ENCODE measurements at places on chromosomes 12 and 14.

GRCh38 chr14:91674911-91675310 is 57.0 kb downstream of the CATSPERB start:
- DNase-seq, result no peak

DNA sequence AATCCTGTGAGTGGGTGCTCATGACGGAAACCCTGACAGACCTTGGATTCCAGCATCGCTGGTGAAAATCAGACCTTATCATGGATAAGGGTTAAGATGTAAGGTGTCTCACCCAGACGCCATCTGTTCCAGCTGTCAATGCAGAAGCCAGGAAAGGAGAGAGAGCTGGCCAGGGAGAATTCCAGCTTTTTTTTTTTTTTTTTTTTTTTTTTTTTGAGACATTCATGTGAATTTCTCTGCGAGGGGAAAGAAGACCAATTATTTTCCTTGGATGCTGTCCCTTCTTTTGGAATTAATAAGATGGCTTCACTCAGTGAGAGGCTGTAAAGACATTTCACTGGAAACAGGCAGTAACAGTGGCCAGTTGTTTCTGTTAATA is 1.8 kb downstream of the TRAF3 start:
- no peak for DNase-seq

GRCh38 chr12:23424685-23425084 is 524.8 kb downstream of the SOX5 start:
- no peak for DNase-seq

- no peak for DNase-seq
Observed at GRCh38 chr12:19542606-19543005, 103.3 kb downstream of the AEBP2 start.

GRCh38 chr14:75011356-75011994 is 8.8 kb downstream of the EIF2B2 start:
- DNase-seq, result no peak

DNA sequence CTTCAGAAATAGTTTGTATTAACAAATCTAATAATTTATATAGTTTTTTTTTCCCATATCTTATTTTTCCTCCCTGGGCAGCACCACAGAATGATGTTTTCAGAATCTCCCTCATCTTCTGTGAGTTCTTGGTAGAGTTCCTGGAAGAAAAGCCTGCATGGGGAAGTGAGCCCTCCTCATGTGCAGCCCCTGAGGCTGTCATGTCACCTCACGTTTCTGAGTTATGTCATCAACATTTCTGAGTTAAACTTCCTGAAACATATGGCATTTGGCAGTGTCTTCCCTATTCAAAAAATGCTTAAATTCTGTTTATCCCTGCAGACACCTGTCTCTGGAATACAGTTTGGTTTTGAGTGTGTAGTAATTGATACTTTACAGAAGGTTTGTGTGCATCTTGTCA is 979.0 kb downstream of the TMEM121 start:
- no peak for DNase-seq

DNA sequence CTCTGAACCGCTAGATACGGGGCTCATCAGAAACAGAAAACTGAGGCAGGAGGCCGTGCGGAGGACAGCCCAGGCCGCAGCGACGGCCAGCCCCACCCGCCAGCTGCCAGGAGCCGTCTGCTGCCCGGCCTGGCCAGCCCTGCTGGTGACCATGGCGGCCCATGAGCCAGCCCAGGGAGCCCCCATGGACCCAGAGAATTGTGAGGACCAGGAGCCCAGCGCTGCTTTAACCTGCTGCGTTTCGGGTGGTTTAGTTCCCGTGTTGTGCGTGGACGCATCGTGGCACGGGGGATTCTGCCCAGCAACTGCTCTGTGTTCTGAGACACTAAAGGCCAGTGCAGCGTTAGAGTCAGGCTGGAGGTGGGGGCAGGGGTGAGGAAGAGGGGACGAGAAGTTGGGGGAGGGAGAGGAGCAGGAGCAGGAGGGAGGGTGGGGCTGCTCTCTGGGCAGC is 44.2 kb downstream of the NOC4L start:
- no peak for DNase-seq

DNA sequence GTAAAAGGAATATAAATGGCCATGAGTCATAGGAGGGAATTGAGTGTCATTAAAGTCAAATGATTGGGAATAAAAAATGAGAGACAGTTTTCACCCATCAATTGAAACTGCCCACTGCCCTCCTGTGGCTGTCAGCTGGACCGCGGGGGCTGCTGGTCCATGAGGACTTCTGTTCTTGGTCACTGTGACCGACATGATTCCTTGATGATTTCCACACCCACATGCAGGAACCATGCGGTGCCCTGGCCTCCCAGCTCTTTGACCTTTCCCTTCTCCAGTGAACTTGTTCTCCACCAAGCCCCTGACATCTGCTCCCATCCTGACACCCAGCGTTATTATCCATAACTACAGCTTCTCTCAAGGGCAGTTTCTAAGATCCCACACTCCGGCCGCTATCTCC is 48.4 kb downstream of the C12orf75 start:
- DNase-seq, result no peak

- DNase-seq, result no peak
Observed at GRCh38 chr12:58071994-58072393, 130.6 kb downstream of the ATP23 start.

- DNase-seq, result no peak
Observed at GRCh38 chr14:102733326-102733725, 43.9 kb upstream of the TRAF3 start.

DNA sequence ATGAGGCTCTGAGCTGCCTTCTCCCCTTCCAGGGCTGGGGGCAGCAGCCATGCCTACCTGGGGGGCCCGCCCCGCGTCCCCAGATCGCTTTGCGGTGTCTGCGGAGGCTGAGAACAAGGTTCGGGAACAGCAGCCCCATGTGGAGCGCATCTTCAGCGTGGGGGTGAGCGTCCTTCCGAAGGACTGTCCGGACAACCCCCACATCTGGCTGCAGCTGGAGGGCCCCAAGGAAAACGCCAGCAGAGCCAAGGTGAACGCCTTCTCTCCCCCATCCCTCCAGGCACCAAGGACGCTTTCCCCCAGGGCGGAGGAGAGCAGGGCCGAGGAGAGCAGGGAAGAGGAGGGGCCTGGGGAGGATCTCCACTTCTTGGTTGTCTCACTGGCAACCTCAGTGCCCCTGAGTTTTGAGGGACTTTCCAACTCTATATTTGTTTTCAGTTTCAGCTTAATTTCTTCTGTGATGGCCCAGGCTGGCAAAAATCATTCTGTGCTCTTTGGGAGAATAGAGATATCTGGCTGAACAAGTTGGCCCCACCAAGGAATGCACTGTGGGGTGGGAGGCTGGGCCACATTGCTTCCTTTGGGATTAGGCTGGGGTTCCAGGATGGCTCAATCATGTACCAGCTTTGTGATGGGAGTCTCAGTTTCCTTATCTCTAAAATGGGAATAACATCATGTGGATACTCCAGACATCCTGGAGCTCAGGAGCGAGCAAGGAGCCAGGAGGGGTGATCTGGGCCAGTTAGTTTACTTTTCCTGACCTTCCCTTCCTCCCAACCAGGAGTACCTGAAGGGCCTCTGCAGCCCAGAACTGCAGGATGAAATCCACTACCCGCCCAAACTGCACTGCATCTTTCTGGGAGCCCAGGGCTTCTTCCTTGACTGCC is 1.2 kb downstream of the KHNYN start:
- DNase-seq, result no peak

DNA sequence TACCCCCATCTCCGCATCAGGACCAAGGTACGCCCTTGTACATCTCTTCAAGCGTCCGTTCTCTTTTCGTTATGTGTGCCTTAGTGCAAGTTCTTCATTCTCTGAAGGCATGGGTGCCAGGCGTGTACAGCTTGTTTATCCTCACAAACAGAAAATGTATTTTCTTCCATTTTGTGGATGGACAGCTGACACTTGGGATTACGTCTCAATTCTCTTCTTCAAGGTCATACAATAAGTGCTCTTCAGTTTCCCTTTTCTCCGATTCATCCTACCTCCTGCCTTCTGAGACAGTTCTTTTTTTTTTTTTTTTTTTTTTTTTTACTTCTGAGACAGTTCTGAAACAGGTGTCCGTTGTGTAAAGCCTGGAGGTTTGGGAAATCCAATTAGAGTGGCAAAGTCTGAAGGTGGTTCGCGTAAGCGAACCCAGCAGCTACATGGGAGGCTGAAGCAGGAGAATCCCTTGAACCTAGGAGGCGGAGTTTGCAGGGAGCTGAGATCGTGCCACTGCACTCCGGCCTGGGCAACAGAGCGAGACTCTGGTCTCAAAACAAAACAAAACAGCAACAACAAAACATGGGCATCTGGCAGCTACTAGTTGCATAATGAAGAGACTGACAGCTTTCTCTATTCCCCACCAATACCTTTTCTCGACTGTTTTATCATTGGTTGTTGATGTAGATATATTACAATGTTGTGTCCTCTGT is 734 bp downstream of the COX6A1 start:
- DNase-seq, result no peak

- no peak for DNase-seq
Observed at GRCh38 chr12:18589316-18589715, 148.5 kb downstream of the PLCZ1 start.

- DNase-seq, result no peak
Observed at GRCh38 chr12:69991690-69992288, 166.8 kb downstream of the MYRFL start.

- no peak for DNase-seq
Observed at GRCh38 chr12:82835217-82835616, 148.5 kb downstream of the TMTC2 start.

- no peak for DNase-seq
Observed at GRCh38 chr12:630656-631632, 32.3 kb downstream of the NINJ2 start.

Measured in ascending aorta (tissue), 2 donors.